ENCODE measurements at places on chromosomes 1 and 21. TPM values are rescaled to one million over a fixed set of nuclear protein-coding genes. Genes with fewer than 3 reads are reported as not detected.

DNA sequence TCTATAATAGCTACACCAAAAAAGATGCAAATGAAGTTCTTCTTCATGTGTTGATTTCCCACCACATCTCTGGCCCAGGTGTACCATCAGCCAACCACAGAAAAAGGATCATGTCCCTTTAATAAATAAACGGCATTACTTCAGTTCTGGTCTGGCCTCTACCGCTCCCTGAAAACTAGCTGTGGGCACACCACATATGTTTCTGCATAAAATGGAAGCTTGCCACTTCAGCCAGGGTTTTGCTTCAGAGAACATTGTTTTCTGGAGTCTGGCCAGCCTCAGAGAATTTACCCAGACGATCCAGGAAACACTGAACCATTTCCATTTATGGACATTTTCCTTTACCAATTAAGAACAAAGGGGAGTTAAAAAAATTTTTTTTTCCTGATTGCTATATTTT lies 5.8 kb upstream of the LAMC2 start:
- peak; percentile 73 for DNase-seq
- no peaks in the 10 kb centered on the region for H3K36me3 ChIP-seq
- H3K27ac ChIP-seq, result peak overlapping the region; percentile 32
- no peak overlapping the region for H3K4me3 ChIP-seq

- H3K27me3 ChIP-seq, result no peaks in the 10 kb centered on the region
- H3K27ac ChIP-seq, result no peak overlapping the region
- H3K36me3 ChIP-seq, result no peaks in the 10 kb centered on the region
- DNase-seq, result no peak
- no peaks in the 10 kb centered on the region for H3K4me1 ChIP-seq
- H3K4me3 ChIP-seq, result no peak overlapping the region
Measured at GRCh38 chr1:10087210-10087609, 54.5 kb downstream of the UBE4B start.

GRCh38 chr1:201790261-201790660 lies 38.7 kb upstream of the IPO9 start:
- H3K27me3 ChIP-seq, result no peaks in the 10 kb centered on the region
- H3K4me1 ChIP-seq, result peaks cover 25% of the 10 kb centered on the region
- H3K4me3 ChIP-seq, result no peak overlapping the region
- peak; percentile 42 for DNase-seq
- H3K27ac ChIP-seq, result peak overlapping the region; percentile 84

Gene KCNA3
- 2.6 TPM for total RNA-seq

GRCh38 chr1:32496127-32496526 lies 31.3 kb downstream of the ZBTB8B start:
- no peak overlapping the region for H3K4me3 ChIP-seq
- no peak for DNase-seq
- H3K27ac ChIP-seq, result peak overlapping the region; percentile 51
- H3K4me1 ChIP-seq, result no peaks in the 10 kb centered on the region

Gene KCNA10
- total RNA-seq, result not detected

- H3K27ac ChIP-seq, result peak overlapping the region; percentile 59
- H3K4me3 ChIP-seq, result no peak overlapping the region
- H3K4me1 ChIP-seq, result no peaks in the 10 kb centered on the region
- no peaks in the 10 kb centered on the region for H3K27me3 ChIP-seq
- no peaks in the 10 kb centered on the region for H3K36me3 ChIP-seq
- peak; percentile 53 for DNase-seq
Measured at GRCh38 chr1:204996981-204997380, 46.0 kb upstream of the CNTN2 start.

DNA sequence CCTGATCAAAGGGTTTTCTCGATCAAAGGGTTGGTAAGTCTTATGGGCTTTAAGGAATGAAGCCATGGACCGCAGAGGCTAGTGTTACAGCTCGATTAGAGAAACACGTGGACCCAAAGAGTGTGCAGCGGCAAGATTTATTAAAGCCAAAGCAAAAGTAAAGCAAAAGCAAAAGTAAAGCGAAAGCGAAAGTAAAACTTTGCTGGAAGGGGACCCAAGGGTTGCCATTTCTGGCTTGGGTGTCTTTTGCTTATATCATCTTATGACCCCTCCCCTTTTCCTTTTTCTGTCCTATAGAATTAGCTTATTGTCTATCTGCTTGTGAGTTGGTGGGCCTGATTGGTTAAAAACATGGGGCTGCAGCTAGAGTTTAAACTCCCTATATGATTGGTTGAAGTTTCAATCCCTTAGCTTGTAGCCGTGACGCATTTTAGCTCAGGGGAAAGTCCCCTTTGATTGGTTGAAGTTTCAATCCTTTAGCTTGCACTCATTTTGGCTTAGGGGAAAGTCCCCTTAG lies 957.0 kb downstream of the AMY1C start:
- H3K27ac ChIP-seq, result no peak overlapping the region
- no peaks in the 10 kb centered on the region for H3K4me1 ChIP-seq
- no peaks in the 10 kb centered on the region for H3K27me3 ChIP-seq
- DNase-seq, result no peak
- no peak overlapping the region for H3K4me3 ChIP-seq

DNA sequence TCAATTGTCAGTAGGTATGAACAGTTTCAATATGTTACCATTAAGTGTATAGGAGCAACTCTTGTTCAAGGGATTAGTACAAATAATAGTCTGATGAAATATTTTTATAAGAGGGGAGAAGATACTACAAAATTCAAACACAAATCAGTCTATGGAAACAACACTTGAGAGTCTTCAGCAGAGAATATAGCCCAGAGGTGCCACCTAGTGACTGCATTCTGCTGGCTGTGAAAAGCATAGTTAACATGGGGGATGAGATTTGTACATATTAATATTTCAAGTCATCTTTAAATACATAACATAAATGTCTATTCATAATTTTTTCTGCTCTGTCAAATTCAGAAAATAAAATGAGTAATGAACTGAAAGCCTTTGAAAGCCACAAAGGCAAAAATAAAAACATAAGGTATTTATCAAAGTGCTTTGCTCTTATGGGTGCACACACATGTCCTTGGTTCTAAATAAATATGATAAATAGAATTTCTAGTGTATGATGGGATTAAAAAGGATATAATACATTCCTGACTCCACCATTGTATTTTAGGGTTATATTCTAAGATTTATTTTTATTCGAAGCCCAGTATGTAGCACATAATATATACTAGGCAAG lies 440.9 kb upstream of the ZRANB2 start:
- H3K4me3 ChIP-seq, result no peak overlapping the region
- no peaks in the 10 kb centered on the region for H3K4me1 ChIP-seq
- H3K27ac ChIP-seq, result no peak overlapping the region

Gene MSH4
- total RNA-seq, result 0.48 TPM

Gene RIPPLY3
- not detected for total RNA-seq

All from uterus (tissue), 4 donors.